ENCODE measurements at places on chromosomes 12 and 14. TPM values are rescaled to one million over a fixed set of nuclear protein-coding genes. Genes with fewer than 3 reads are reported as not detected.

Gene KRT73
- not detected for total RNA-seq

Gene TPPP2
- 1.6 TPM for total RNA-seq

Gene BRF1
- total RNA-seq = 19.8 TPM

Gene ATL1
- 1.6 TPM for total RNA-seq

Gene DCN
- 716 TPM for total RNA-seq

DNA sequence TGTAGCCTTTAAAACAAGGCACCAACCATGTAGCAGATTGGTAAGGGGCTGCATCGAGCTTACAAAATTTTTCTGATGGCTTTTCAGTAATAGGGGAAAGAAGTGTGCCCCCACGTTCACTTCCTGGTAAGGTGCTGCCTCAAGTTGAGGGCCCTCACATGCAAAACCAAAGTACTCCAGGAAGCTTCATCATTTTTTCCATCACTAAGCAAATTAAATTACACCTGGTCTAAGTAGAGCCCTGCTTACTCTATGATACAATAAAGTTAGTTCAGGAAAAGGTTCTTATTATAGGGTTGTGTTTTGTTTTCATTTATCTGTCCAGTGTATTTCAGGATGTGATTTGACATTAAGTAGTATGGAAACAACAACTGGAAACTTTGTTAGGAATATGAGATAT is 15.0 kb upstream of the AKAP5 start:
- peaks cover 3% of the 10 kb centered on the region for H3K4me1 ChIP-seq
- H3K27ac ChIP-seq = no peak overlapping the region
- H3K4me3 ChIP-seq = no peak overlapping the region

GRCh38 chr14:26174395-26174794 is 423.4 kb downstream of the NOVA1 start:
- no peak overlapping the region for H3K4me3 ChIP-seq
- H3K4me1 ChIP-seq = no peaks in the 10 kb centered on the region
- H3K27me3 ChIP-seq = no peaks in the 10 kb centered on the region
- no peak overlapping the region for H3K27ac ChIP-seq
- H3K36me3 ChIP-seq = no peaks in the 10 kb centered on the region

DNA sequence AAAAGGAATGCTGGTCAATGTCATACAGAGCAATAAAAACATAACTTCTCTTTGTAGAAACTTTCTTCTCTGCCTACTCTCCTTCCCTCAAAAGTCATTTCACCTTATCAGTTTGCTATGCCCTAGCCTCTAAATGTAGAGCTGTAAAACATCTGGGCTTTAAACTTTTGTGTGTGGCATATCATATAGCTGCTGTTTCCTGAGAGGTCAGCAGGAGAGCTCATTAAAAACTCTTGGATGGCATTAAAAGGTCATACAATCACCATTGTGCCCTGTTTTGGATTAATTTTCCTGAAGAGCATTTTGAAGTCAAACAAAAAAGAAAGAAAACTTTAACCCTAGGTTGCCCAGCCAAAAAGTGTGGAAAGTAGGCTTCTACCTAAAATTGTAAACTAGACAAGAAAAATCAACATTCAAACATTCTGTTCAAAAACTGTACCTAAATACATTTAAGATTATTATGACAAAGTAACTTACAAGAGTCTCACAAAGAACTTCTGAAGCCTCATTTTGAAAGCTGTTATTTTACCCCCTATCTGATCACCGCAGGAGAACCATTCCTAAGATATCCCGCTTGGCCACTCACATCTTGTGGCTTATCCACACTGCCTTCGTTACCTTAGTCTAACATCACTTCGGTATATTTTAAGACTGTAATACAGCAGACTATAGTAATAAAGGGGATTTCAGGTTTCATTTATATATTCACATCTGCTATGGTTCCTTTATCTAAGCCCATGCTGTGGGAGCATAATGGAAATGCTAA is 38.1 kb downstream of the TXNDC16 start:
- no peaks in the 10 kb centered on the region for H3K4me1 ChIP-seq
- no peak overlapping the region for H3K4me3 ChIP-seq
- H3K27me3 ChIP-seq = no peaks in the 10 kb centered on the region
- no peak overlapping the region for H3K27ac ChIP-seq
- no peak for DNase-seq
- H3K36me3 ChIP-seq = no peaks in the 10 kb centered on the region

- H3K4me1 ChIP-seq = peaks cover under 1% of the 10 kb centered on the region
- H3K36me3 ChIP-seq = no peaks in the 10 kb centered on the region
- H3K27ac ChIP-seq = no peak overlapping the region
- no peaks in the 10 kb centered on the region for H3K27me3 ChIP-seq
Observed at GRCh38 chr14:72605096-72605920, 288.6 kb downstream of the DPF3 start.

GRCh38 chr12:87157791-87158190 is 871.4 kb downstream of the C12orf50 start:
- no peak overlapping the region for H3K4me3 ChIP-seq
- H3K27ac ChIP-seq = no peak overlapping the region
- no peaks in the 10 kb centered on the region for H3K36me3 ChIP-seq
- H3K27me3 ChIP-seq = no peaks in the 10 kb centered on the region
- DNase-seq = no peak

DNA sequence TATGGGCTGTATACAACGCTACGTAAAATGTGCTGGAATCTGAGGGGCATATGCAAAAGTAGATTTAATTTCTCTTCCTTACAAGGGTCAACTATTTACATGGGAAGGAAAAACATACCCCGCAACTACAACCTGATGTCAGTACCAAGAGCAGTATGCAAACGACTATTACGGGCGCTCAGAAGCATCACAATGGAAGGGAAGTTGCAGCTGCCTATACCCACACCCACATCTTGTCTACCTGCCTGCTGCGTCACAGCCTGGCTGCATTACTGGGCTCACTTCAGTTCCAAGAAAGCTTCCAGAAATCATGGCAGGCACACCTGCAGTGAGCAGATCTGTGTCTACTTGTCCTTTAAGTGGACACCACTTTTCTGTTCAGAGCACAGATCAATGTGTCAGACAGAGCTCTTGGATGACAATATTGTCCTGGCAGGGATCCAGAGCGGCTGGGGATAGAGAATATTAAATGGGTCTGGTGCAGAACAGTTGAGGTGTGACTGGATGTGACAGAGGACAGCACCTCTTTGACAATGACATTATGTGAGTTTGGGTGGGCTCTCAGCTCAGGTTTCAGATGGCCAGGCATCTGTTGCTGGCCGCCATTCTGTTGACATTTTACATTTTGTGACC is 41.5 kb upstream of the GNG2 start:
- no peak overlapping the region for H3K4me3 ChIP-seq
- H3K36me3 ChIP-seq = no peaks in the 10 kb centered on the region
- H3K4me1 ChIP-seq = no peaks in the 10 kb centered on the region
- no peak for DNase-seq

DNA sequence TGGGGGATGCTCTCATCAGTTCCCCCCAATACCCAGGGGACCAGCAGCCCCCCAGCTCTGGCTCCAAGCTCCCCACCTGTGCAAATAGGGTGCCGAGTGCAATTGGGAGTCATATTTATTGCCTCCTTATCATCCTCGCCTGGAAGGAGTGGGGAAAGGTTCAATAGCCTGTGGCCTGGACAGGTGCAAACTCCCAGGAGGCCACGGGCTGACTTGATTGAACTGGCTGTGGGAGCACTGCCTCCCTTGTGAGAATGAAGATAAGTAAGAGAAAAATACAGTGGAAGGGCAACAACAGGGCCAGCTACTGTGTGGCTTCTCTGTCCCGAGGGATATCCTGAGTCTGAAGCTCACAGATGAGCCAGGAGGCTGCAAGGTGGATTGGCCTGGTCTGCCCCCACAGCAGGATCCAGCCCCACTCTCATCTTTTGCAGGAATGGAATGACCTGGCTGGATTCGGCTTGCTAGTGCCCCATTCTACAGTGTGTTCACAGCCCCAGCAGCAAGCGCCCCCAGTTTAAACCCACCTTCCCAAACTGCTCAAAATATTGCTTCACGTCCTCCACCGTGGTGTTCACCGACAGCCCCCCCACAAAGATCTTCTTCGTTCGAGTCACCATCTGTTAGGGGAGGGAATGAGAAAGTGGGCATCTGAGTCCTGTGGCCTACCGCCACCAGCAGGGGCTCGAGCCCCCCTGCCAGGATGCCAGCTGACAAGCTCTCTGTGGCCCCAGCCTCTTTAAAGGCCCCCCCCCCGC is 6.3 kb downstream of the MSI1 start:
- no peak overlapping the region for H3K4me3 ChIP-seq
- no peak for DNase-seq
- no peaks in the 10 kb centered on the region for H3K36me3 ChIP-seq
- peaks cover 22% of the 10 kb centered on the region for H3K4me1 ChIP-seq

GRCh38 chr14:38399652-38400051 is 143.8 kb upstream of the CLEC14A start:
- H3K27ac ChIP-seq = no peak overlapping the region
- no peak overlapping the region for H3K4me3 ChIP-seq
- no peaks in the 10 kb centered on the region for H3K4me1 ChIP-seq

DNA sequence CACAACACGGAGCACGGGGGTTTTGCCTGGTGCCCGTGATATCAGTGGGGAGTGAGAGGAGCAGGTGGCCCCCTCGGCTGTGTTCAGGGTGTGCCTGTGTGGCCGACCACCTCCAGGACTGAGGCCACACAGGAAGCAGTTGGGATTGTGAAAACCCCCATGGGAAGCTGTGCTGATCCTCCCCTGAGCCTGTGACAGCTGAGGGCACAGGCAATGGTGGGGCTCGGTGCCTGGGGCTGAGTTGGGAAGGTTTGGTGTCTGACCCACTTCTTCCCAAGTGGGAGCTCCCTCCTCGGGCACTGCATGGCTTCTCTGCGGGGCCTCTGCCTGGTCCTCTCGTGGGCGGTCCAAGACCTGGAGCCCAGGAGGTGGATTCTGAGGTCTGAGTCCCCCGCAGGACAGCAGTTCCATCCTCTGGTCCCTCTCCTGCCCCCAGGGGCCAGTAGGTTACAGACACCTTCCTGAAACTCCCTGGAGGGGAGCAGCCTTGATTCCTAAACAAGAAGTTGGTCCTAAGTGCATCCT is 17.9 kb downstream of the PACS2 start:
- H3K4me1 ChIP-seq = peaks cover 94% of the 10 kb centered on the region
- no peak overlapping the region for H3K27ac ChIP-seq
- no peak for DNase-seq
- H3K4me3 ChIP-seq = no peak overlapping the region
- no peaks in the 10 kb centered on the region for H3K36me3 ChIP-seq

- no peaks in the 10 kb centered on the region for H3K4me1 ChIP-seq
- H3K4me3 ChIP-seq = no peak overlapping the region
- H3K27me3 ChIP-seq = peaks cover 18% of the 10 kb centered on the region
- no peaks in the 10 kb centered on the region for H3K36me3 ChIP-seq
- no peak overlapping the region for H3K27ac ChIP-seq
Observed at GRCh38 chr12:4243091-4243490, 30.5 kb upstream of the CCND2 start.

DNA sequence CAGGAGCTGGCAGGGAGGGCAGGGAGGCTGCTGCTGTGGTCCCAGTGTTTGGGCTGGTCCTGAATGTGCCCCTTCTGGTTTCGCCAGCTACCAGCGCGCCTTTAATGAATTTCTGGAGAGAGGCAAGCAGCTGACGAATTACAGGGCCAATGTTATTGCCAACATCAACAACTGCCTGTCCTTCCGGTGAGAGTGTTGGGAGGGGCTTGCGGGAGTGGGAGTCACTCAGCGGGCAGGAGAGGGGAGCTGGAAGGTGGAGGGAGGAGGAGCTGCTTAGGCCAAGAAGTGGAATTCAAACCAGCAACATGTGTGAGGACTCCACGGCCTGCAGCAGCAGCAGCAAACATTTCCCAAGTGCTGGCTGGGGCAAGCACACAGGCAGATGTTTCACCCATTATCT is 7.7 kb downstream of the TNFAIP2 start:
- no peaks in the 10 kb centered on the region for H3K27me3 ChIP-seq
- H3K27ac ChIP-seq = no peak overlapping the region
- no peak for DNase-seq
- no peak overlapping the region for H3K4me3 ChIP-seq
- peaks cover 64% of the 10 kb centered on the region for H3K4me1 ChIP-seq

GRCh38 chr12:116863275-116863767 is 17.9 kb downstream of the HRK start:
- peaks cover 22% of the 10 kb centered on the region for H3K27me3 ChIP-seq
- no peaks in the 10 kb centered on the region for H3K36me3 ChIP-seq
- H3K4me3 ChIP-seq = no peak overlapping the region
- H3K27ac ChIP-seq = no peak overlapping the region

- no peak for DNase-seq
- H3K27me3 ChIP-seq = peaks cover 31% of the 10 kb centered on the region
- no peaks in the 10 kb centered on the region for H3K36me3 ChIP-seq
- H3K27ac ChIP-seq = no peak overlapping the region
- H3K4me3 ChIP-seq = no peak overlapping the region
Observed at GRCh38 chr14:99348816-99349614, 77.0 kb upstream of the BCL11B start.

- peak overlapping the region; percentile 97 for H3K27ac ChIP-seq
- peak; percentile 75 for DNase-seq
- H3K27me3 ChIP-seq = no peaks in the 10 kb centered on the region
- H3K4me3 ChIP-seq = peak overlapping the region; percentile 90
- H3K4me1 ChIP-seq = peaks cover 85% of the 10 kb centered on the region
- H3K36me3 ChIP-seq = no peaks in the 10 kb centered on the region
Observed at GRCh38 chr12:42482041-42482747, 107.4 kb downstream of the PRICKLE1 start.

DNA sequence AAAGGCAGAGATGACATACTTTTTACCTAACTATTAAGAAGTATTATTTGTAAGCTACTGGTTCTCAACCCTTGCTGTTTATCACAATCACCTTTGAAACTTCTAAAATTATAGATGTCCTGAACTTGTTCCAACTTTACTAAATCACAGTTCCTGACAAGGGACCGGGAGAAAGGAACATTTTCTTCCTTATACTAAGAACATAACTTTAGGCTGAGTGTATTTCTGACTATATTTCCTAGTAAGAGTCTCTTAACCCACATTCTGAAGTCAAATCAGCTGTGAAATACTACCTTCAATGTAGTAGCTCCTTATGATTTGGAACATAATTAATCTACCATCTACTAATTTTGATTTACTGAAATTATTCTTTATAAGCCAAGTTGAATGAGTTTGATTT is 80.2 kb downstream of the BAZ1A start:
- H3K27ac ChIP-seq = no peak overlapping the region
- H3K27me3 ChIP-seq = no peaks in the 10 kb centered on the region
- DNase-seq = no peak
- H3K4me3 ChIP-seq = no peak overlapping the region

DNA sequence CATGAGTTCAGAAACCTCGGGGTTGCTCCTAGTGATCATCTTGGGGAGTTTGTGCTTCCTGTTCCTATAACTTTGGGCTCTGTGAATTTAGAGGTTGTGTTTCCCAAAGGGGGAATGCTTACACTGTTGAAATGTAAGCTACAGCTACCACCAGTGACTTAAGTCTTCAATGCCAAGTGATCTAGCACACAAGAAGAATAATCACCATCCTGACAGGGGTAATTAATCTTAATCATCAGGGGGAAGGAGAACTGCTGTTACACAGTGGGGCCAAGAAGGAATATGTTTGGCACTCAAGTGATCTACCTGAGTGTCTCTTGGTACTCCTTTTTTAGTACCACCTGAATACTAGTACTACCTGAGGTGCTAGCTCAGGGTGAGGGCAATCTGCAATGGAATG is 34.9 kb upstream of the RNU6-7 start:
- DNase-seq = no peak
- no peak overlapping the region for H3K27ac ChIP-seq
- no peak overlapping the region for H3K4me3 ChIP-seq
- H3K27me3 ChIP-seq = no peaks in the 10 kb centered on the region
- no peaks in the 10 kb centered on the region for H3K36me3 ChIP-seq
